ENCODE measurements at places on chromosomes 6 and 20.

- DNase-seq = no peak
These were observed 32.9 kb downstream of the AHI1 start for GRCh38 chr6:135464634-135465033.

GRCh38 chr6:19434065-19434464 is 403.1 kb upstream of the ID4 start:
- no peak for DNase-seq

DNA sequence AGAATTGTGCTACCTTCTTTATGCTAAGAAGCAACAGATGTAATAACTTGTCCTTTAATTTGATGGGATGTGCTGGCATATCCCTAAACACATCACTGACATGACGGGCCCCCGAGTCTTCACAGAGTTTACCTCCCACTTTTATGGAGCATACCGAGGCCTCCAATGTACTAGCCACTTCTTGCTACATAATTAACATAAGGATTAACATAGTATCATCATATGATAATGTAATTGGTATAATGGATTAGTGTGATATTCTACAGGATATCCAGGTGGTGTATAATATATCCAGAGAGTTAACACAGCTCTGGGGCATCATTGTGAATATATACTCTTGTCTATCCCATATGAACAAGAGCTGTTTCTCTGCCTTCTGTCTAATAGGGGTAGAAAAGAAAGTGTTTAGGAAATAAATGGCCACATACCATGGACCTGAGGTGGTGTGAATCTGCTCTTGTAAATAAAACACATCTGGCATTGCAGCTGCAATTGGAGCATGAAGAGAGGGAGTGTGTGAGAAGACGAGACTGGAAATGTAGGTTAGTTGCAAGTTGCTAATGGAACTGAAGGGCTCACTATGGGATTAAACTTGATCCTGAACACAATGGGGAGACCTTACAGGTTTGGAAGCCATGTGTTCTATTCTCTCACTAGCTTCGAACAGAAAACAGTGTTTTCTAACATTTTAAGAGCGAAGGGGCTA is 102.3 kb downstream of the IYD start:
- DNase-seq = no peak

- DNase-seq = no peak
These were observed 203.3 kb upstream of the PRDM1 start for GRCh38 chr6:105882828-105883227.

- no peak for DNase-seq
These were observed 19.1 kb downstream of the PTPRA start for GRCh38 chr20:2892376-2892775.

DNA sequence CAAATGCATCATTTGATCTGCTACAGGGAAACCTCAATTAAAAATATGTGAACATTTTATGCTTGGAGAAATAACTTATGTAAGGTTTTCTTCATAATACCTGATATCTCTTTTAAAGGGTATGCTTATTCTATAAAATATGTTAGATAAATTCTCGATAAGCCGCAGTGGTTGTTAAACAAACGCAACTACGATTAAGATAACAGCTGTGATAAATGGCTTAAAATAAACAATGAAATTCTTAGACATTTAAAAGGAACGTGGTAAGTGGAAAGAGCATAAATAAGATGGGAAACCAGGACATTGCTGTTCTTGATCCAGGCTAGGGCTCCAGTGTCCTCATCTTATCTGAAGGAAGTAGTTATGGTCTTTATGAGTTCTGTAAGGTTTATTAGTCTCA is 415.9 kb downstream of the CD83 start:
- no peak for DNase-seq

- DNase-seq = no peak
These were observed 2.1 kb upstream of the CASS4 start for GRCh38 chr20:56409956-56410355.

- no peak for DNase-seq
These were observed 23.9 kb downstream of the SUN5 start for GRCh38 chr20:32980131-32980941.

DNA sequence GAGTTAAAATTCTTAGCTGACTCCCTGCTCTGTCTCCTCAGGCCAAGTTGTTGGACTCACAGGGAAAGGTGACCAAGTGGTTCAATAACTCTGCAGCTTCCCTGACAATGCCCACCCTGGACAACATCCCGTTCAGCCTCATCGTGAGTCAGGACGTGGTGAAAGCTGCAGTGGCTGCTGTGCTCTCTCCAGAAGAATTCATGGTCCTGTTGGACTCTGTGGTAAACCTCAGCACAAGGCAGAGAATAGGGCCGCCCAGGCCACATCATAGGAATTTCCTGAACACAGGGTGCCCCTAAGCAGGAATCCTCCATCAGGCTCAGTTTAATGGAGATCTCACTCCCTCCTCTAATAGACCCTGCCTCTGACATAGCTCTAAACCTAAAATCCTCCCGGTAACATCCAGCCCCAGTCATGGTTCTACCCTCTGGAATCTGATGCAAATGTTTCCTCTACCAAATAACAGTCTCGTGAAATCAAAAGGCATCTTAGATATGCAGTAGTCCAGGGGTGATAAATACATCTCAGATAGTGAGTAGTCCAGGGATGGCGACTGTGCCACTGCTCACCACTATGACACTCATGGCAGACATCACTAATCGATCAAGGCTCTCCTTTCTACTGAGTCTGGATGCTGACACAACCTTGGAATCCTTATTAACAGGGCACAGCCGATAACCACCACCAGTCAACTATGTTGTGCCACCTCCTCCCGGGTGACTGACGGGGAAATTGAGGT is 18.3 kb downstream of the BPIFB1 start:
- DNase-seq = no peak

DNA sequence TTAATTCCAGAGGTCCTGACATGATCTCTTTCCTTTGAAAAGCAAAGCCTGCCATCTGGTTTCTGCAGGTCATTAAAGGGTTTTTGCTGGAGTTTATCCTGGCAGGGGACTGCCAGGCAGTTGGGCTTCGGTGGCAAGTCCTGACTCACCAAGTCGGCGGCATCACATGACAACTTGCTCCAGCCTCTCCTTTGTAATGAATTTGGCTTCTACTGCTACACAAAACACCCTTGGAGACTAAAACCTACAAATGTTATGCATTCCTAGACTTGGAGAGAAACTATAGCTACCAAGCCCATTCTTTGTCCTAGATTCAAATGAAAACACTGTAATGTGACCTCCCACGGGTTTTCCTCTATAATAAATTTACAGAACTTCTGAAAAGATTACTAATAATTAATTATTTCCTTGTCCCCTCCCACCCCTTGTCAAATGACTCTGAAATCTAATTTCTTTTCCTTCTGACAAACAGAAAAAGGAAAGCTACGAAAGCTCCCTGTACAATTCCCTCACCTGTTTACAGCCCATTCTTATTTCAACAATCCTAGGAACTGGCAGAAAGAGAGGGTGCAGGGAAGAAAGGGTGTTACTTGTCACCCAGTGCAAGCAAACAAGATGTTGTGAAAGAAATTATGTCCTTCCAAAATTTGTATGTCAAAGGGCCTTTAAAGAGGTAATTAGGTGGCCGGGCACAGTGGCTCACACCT is 62.9 kb downstream of the QRSL1 start:
- no peak for DNase-seq

DNA sequence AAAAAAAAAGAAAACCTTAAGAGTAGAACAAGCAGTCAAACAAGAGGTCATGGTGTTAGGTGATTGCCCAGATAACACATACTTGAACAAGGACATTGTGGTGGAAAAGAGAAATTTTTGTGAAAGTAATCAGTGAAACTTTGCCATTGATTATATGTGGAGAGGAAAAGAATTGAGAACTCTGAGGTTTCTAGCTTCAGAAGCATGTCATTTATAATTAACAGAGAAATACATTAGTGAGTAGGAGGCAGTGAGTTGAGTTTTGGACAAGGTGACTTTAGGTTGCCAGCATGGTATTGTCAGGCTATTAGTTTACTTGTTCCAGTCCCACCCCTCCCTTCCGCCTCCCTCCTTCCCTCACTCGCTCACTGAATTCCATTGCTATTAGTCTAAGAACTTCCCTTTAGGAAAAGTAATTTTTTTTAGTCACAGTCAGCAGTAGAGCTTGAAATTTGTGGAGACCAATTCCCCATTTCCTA is 17.2 kb downstream of the TAB2 start:
- DNase-seq = no peak

GRCh38 chr20:51447097-51447764 is 95.3 kb downstream of the NFATC2 start:
- DNase-seq = no peak

- no peak for DNase-seq
These were observed 110.1 kb downstream of the ADTRP start for GRCh38 chr6:11668455-11668854.

DNA sequence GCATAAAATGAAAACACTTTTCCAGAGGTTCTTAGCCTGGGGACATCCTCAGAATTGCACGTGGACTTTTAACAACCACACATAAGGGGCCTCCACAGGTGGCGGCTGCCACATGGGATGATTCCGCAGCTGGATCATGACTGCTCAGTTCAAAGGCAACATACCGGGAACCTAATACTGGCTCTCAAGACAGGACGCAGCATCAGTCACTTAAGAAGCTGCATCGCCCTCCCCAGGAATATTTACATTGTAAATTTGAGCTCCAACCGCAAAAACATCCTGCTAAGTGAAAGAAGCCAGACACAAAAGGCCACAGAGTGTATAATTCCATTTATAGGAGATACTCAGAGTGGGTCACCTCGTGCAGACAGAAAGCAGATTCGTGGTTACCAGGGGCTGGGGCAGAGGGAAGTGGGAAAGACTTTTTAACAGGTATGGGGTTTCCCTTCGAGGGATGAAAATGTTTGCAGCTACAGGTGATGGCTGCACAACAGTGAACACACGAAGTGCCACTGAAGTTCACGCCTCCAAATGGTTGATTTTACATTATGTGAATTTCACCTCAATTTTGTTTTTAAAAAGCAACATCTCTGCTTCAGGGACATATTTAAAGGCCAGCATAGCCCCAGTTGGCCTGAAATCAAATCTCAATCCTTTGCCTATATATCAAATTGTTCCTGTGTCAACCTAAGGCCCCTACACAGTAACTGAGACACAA is 141.5 kb downstream of the BMP7 start:
- DNase-seq = no peak

GRCh38 chr6:45531999-45532595 is 154.4 kb upstream of the SUPT3H start:
- DNase-seq = no peak

DNA sequence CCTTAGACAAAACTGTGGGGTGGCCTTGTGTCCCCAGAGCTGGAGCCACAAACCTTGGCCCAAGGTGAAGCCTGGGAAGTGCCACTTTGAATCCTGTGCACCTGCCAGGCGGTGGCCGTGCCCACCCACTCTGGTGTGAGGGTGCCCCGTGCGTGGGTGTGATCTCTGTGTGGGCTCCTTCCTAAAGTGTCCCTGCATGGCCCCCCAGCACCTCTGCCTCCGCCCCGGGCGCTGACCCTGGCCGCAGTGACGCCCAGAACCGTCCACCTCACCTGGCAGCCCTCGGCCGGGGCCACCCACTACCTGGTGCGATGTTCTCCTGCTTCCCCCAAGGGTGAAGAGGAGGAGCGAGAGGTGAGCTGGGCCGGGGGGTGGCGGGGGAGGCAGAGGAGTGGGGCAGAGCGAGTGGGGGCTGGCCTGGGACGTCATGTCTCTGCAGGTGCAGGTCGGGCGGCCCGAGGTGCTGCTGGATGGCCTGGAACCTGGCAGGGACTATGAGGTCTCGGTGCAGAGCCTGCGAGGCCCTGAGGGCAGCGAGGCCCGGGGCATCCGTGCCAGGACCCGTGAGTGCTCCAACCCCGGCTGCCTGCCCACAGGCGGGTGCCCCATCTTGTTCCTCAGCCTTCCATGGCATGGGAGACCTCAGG is 18.3 kb downstream of the COL20A1 start:
- no peak for DNase-seq

DNA sequence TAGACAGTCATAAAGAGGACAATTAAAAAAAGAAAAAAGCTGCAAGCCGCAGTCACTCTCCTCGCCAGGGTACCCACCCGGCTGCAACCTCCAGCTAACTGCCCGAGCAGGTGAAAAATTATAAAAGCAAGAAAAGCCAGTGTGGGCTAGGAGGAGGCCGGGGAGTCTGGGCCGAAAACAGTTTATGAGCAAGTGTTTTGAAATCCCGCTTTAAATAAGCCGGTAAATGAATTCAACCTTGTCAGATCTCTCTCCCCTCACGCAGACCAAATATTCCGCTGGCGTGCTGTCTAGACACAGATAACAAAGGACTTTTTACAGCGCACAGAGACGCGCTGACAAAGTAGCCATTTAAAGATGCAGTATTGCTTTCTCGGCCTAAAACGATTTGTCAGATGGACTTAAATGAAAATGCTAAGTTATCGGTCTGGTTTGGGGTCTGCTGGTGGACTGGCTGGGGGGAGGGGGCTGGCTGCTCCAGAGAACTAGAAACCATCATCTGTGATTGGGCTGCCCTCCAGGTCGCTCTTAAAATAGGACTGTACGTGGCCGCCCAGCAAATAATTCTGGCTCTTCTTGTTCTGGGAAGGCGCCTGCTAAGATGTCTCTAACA is 24.6 kb downstream of the PMEPA1 start:
- DNase-seq = no peak

GRCh38 chr6:130467146-130468050 is 101.6 kb downstream of the TMEM200A start:
- DNase-seq = no peak

DNA sequence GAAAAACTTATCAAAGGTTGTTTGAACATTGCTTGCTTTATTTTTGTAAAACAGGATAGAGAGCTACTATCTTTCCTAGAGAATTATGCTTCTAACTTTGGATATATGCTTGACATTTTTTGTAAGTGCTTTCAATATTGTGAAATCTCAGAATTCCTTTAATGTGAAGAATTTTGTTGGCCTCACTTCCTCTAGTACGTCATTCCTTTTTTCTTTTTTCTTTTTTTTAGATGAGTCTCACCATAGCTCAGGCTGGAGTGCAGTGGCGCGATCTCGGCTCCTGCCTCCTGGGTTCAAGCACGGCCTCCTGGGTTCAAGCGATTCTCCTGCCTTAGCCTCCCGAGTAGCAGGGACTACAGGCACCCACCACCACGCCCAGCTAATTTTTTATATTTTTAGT is 668.1 kb downstream of the RFPL4B start:
- DNase-seq = no peak

DNA sequence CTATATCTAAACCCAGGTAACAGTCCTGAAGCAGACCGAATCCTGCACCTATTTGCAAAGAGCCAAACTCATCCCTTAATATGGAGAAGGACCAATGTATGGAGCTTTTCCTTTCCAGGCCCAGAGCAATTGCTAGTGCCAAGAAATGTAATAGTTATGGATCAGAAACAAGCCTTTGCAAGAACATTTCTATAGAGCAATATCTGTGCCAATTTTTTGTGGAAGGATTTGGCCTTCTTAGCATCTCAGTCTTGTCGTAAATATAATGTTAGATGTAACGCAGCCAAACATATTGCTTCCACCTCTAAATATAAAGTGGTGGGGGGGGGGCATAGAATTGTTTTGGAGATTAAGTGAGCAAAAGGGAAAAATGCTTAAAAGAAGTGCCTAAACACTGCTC is 2.7 kb downstream of the KIAA0408 start:
- no peak for DNase-seq

- DNase-seq = no peak
These were observed 68.3 kb downstream of the ADTRP start for GRCh38 chr6:11710311-11710761.
